ENCODE measurements at places on chromosomes 12 and 14.

GRCh38 chr14:32134448-32135097 is 57.5 kb downstream of the ARHGAP5 start:
- no peak for DNase-seq

DNA sequence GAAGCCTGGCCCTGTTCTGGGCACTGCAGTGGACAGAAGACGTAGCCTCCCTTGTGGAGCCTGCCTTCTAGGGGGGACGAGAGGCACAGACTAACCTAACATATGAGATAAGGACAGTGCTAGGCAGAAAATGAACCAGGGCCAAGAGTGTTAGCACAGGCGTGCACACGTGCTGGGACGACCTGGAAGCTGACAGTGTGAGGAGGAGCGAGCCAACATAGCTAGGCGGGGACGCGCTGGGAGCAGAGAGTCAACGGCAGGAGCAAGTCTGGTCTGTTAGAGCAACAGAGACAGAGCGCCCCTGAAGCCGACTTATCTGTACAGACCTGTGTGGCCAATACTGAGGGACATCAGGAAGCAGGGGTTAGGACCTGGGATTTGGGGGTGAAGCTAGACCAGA is 8.0 kb downstream of the PXMP2 start:
- DNase-seq = no peak

- DNase-seq = no peak
These were observed 26.9 kb downstream of the TEP1 start for GRCh38 chr14:20386276-20386855.

GRCh38 chr14:32015166-32015565 is 61.9 kb upstream of the ARHGAP5 start:
- no peak for DNase-seq

DNA sequence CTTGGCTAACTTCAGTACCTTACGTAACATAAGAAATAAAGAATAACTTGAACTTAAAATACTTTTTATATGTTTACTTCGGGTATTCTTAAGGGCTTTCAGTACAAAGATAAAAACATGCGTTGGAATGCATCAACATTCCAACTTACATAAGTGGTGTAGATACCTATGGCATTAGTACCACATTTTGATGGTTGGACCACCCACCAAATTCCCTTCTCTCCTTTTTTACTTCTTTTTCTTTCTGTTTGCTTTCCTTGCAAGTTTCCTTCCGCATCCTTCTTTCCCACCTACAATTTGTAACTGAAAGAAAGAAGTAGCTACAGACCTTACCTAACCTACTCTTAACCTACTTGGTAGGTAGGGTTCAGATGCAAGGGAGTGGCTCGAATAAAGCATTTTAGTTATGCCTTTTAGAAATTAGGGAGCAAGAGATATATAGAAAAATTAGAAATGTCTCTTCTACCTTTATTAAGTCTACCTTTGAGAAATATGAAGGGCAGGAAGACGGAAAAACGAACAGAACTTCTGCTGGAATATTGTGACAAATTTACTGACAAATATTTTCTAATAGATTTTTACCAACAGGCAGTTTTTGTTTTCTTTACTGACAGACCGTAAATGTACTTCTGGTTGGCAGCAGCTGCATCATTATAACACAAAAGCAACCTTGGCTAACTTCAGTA is 2.1 kb upstream of the ARHGAP5 start:
- no peak for DNase-seq

- DNase-seq = peak; percentile 78
These were observed at the start of gene TWF1 for GRCh38 chr12:43805860-43806736. Gene TWF1 (minus strand): TSS chr12:43806317. CDS start chr12:43806245, 72 bp downstream.

GRCh38 chr12:29234965-29235626 is 86.0 kb downstream of the FAR2 start:
- no peak for DNase-seq

DNA sequence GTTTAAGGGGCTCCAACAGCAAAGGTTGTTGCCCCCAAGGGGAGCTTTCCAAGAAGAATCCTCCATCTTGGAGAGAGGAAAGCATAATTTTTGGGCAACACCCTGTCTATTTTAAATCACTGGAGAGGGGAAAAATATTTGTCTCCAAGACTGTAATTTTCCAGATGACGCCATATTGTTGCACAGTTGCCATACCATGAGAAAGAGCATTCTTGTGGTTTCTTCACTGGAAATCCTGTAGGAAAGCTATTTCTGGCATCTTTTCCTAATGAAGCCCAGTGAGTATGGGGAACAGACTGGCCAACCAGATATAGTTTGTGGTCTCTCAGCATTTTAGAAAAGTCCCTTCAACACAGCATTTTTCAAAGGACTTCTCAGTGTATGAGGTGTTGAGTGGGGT is 88.1 kb upstream of the MANSC4 start:
- no peak for DNase-seq

- no peak for DNase-seq
These were observed 53.8 kb downstream of the CAND1 start for GRCh38 chr12:67323007-67323406.

- DNase-seq = no peak
These were observed 1.9 kb downstream of the SPTB start for GRCh38 chr14:64877846-64878245.

DNA sequence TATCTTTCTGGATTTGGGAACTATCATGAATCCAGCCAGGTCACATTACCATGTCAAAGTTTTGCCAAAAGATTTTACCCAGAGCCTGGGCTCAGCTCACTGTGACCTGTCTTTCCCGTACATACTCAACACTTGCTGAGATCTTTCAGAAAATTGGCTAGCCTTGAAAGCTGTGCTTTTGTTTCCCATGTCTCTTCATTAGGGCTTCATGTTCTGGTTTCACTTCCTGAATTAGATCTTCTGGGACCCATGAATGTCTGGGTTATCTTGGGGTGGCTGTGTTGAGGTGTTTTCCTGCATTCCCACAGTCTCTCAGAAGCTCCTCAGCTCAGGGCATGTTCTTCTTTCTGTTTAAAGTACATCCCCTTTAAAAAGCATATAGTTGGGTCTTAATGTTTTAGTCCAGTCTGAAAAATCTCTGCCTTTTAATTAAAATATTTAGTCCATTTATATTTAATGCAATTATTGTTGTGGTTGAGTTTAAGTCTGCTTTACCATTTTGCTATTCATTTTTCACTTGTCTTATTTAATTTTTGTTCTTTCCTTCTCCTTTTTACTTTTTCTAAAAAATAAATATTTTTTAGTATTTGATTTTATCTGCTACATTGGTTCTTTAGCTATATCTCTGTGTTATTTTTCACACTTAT is 242.7 kb downstream of the VRK1 start:
- no peak for DNase-seq

GRCh38 chr12:132488127-132489077 is 1.5 kb upstream of the FBRSL1 start:
- DNase-seq = no peak

DNA sequence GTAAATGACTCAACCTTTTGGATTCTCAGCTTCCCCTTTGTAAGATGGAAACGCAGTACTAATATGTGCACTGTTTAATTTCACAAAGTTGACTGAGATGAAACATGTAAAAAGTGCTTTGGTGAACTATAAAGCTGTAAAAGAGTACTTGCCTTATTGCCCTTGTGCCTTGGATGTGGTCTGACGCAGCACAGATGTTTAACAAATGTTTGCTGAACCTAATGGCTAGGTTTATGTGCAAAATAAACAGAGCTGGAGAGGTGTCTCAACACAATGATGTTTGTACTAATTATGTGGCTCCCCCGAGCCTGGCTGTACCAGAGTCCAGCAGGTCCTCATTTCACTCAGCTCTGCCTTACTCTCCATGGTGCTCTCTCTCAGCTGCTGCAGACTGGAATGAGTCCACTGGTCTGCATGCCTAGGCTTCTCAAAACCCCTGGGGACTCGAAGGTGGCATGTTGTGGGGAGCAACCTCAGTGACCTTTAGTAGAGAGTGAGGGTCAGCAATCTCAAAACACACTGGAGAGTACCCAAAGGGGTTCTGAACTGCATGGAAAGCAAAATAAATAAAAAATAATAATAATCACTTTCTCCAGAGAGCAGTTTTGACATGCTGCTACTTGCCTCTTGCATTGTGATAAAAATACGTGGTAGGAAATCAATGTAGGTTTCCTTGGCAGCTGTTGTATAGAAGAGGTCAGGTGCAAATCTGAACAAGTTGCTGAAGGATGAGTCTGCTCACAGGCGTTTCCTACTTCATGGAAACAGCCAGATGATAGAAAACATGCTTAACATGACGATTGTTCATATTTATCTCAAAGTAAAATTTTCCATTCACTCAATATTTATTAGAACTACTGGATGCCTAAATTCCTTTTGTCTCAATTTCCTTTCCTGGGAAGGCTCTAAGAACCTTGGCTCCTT is 8.5 kb upstream of the AMIGO2 start:
- DNase-seq = no peak

GRCh38 chr14:57979376-57980048 is 113.6 kb upstream of the SLC35F4 start:
- DNase-seq = no peak

GRCh38 chr12:107331912-107332311 is 238.6 kb upstream of the CRY1 start:
- no peak for DNase-seq

- no peak for DNase-seq
These were observed 39.4 kb downstream of the ZNF641 start for GRCh38 chr12:48311313-48311712.

GRCh38 chr14:45194964-45195363 is 58.0 kb downstream of the MIS18BP1 start:
- DNase-seq = no peak

GRCh38 chr12:104064842-104065427 is 604 bp downstream of the HCFC2 start:
- no peak for DNase-seq

DNA sequence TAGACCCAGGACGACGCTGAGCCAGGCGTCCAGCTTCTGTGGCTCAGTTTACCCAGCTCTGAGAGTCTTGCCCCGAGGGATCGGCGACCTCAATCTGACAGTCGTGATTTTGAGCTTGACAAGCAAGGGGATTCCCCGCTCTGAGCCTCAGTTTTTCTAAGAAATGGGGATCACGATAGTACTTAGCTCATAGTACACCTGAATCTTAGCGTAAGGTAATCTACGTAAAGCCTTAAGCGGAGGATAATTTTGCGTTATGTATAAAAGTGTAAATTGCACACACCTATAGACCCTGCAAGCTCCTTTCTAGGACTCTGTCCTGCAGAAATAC is 285 bp downstream of the MVK start:
- DNase-seq = no peak

GRCh38 chr14:68807148-68807600 is 14.3 kb upstream of the ZFP36L1 start:
- DNase-seq = no peak

DNA sequence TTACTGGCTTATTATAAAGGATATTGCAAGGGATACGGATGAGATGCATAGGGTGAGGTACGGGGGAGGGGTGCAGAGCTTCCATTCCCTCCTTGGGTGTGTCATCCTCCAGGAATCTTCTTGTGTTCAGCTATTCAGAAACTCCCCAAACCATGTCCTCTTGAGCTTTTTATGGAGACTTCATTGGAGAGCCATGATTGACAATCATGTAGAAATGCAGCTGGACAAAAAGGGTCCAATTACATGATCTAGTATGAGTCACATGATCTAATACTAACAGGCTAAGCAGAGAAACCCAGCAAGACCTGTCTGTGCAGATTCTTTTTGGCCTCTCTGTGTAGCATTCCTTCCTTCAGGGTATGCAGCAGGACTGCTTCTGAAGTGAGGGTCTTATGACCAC is 23.9 kb upstream of the FLVCR2 start:
- DNase-seq = no peak

- DNase-seq = no peak
These were observed 982 bp downstream of the BCL7A start for GRCh38 chr12:122022393-122023338.

DNA sequence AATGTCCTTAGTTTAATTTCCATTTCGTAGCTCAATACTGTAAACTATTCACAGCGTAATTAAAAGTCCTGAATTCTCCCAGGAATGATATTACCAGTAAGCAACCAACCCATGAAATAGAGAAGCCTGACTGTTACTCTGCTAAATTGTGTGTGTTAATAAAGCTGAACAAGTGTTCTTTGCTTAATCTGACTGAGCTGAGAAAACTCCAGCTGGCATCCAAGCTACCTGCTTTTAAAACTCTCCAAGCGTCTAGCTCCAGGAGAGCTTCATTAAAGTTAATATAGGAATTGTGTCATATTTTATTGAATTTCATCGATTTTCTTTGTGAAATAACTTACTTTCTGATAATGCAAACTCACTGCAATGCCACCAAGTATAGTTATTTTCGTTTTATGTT is 524.4 kb downstream of the SLC16A7 start:
- DNase-seq = no peak

GRCh38 chr14:22610931-22611330 is 12.8 kb downstream of the ABHD4 start:
- DNase-seq = no peak

DNA sequence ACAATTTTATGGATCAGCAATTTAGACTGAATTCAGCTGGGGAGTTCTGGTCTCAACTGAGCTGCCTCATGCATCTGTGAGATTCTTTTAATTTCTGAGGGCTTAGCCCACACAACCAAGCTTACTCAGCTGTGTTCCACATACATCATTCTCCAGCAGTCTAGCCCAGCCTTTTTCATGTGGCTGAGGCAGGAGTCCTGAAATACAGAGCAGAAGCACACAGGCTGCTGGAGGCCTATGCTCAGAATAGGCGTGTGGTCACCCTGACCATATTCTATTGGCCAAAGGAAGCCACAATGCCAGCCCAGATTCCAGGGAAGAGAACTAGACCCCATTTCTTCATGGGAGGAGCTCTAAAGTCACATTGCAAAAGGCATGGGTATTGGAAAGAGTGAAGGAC is 72.3 kb upstream of the DHRS4 start:
- DNase-seq = no peak

DNA sequence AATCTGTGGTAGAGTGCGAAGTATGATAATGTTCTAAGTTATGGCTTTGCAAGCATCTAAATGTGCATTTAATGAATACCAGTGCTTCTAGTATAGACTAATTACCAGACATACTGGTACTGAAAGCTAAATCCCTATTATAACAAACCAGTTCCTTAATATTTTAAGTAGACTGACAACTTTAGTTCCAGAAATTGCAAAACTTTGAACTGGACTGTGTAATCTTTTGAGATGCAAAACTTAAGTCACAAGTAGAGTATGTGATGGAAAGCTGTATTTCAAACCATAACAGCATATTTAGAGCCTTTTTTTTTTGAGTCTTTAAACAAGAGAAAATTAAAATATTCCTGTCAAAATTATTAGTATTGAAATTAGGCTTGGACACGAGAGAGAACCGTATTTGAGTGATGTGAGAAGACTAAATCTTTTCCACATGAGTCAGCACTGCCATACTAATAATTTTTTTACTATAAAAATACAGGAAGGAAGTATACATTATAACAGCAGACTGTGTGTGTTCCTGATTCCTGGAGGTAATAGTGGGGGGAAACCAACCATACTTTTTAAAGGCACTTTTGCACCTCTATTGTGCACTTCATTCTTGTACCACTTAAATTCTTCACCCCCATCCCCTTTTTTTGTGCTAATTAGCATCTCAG is 45.5 kb downstream of the PPM1A start:
- DNase-seq = no peak

DNA sequence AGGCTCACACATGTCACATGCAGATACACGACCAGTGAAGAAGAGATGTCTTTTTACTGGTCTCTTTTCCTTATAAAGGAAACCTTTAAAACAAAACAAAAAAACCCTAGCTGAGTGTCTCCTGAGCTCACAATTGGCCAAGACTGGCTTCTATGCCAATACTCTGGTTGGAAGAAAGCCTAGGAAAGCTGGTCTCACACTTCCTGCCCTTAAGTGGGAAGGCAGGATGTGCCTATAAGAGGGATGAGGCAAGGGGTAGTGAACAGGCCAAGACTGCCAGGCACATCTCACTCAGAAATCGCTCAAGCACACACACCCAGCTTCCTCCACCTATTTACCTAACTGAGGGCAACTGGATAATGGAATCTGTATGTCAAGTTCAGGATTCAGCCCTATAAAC is 50.0 kb downstream of the SOCS2 start:
- DNase-seq = no peak
